ENCODE measurements at places on chromosomes 6 and 20. TPM values are rescaled to one million over a fixed set of nuclear protein-coding genes. Genes with fewer than 3 reads are reported as not detected.

The TAGAP gene
- 119 TPM for total RNA-seq

The METTL24 gene
- total RNA-seq = not detected

The CPXM1 gene
- total RNA-seq = 1.6 TPM

The HLA-DQB1 gene
- total RNA-seq = 11.6 TPM

The CD109 gene
- 15.8 TPM for total RNA-seq

The GTSF1L gene
- total RNA-seq = not detected

The REM1 gene
- not detected for total RNA-seq

The GABRR1 gene
- not detected for total RNA-seq

The DAAM2 gene
- total RNA-seq = not detected

The VGLL2 gene
- not detected for total RNA-seq

The TCP11 gene
- total RNA-seq = not detected

The GSTA3 gene
- total RNA-seq = not detected

The ENPP3 gene
- 0.84 TPM for total RNA-seq

The LAMA5 gene
- 1.0 TPM for total RNA-seq
